Activated CD4-positive, alpha-beta T cell treated with anti-CD3 and anti-CD28 coated beads, Interleukin-2, Interleukin-4, amounts not matched to agents 100 ng/mL and 50 ng/mL, durations not matched to agents 16 hours and 8 hours (primary cell): ENCODE measurements at places on chromosomes 3 and 15.

DNA sequence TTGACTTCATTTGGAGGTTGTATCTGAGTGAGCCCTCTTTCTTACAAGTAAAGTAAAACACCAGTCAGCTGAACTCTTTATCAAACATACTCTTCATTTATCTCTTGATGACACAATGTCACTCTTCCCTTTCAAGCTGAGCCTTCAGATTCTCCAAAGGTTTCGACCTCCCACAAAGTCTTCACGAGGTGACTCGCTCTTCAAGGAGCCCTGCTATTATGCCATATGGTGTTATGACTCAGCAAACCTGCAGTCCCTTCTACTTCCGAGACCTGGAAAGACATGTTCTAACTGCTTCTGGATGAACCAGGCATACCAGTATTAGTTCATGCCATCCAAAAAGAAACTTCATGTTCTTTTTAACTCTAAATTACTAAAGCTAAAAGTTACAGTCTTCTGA is 23.1 kb downstream of the AADAC start:
- DNase-seq, result no peak

DNA sequence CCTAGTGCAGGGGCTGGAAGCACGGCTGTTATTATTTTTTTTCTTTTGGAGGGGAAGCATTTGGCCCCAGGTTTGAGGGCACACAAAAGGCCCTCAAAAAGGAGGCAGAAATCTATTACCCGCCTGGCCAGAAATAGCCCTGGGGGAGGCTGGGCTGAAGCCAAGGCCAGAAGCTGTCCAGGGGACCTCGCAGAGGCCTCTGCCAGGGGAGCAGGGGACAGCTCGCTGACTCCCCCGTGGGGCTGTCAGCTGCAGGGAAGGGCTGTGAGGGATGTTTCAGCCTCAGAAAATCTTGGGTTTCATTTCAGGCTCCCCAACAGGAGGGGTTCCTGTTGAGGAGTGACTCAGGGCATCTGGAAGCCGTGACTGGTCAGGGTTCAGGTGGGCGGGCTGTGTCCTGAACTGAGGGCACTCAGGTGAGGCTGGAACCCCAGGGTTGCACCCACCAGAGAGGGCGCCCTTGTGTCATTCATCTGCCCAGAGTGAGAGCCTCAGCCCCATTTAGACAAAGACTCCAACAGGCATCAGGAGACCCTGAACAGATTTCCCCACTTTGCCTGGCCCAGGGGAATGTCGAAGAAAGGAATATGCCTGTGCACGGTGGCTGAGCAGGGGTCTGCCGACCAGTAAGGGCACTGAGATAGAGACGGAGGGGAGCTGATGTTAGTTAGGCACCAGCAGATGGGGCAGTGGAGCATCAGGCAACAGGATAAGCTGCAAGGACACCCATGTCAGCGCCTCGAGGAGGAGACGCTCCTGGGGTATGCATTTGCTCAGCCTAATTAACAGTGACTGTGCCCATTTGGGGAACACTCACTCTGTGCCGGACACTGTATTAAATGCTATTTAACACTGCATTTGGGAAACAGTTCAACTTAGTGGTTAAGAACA is 43.5 kb upstream of the SLC6A11 start:
- no peak for DNase-seq

DNA sequence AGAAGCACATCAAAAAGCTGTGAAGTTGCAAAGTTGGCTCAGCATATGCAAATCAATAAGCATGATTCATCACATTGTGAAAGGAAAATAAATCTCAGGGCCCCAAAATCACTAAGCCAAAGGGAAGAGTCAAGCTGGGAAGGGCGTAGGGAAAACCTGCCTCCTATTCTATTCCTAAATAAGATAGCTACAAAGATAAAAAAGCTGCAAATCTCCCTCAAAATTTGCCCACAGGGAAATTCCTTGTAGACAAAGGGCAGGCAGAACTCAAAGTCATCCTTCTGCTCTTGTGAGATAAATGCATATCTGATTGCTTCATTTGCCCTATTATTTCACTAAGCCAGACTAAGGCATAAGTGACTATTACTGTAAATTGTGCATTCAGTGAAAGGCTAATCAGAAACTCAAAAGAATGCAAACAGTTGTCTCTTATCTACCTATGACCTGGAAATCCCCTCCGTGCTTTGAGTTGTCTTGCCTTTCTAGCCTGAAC is 30.5 kb upstream of the CCNL1 start:
- DNase-seq, result no peak

DNA sequence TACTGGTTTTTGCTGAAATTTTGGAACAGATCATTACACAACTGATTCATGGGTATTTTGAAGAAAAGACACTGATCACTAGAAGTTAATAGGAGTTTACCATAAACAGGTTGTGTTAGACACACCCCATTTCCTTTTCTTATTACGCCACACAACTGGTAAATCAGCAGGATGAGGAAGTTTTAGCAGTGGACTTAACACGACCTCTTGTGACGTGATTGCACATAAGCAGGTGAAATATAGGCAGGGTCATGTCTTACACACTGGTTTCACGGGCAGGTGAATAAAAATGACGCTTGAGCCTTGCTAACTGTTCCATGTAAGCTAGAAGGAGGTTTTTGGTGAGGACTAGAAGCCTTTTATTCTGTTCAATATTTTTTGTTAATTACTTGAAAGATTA is 27.1 kb upstream of the TPRG1 start:
- peak; percentile 60 for DNase-seq

- DNase-seq, result no peak
These were observed 301.7 kb downstream of the NTRK3 start for GRCh38 chr15:87954793-87955192.

GRCh38 chr15:32029409-32029861 is 880 bp upstream of the CHRNA7 start:
- no peak for DNase-seq

DNA sequence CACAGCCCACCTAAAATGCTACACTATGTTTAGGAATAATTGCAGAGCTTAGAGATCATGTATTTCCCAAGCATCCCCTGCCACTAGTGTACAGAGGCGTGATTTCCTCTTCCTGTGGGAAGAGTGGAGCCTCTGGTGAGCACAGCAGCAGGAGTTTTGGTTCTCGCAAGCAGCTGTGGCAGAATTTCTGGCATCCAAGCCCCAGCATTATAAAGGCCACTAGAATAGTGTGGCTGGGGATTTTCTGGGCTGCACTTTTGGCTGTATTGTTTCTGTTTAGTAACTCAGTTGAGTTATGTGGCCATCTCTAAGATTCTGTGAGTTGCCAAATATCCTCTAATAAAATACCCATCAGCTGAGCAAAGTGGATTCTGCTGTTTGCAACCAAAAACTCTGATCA is 64.7 kb downstream of the GPR176 start:
- DNase-seq, result no peak

GRCh38 chr3:120597445-120598049 is 1.4 kb downstream of the NDUFB4 start:
- DNase-seq, result peak; percentile 38

DNA sequence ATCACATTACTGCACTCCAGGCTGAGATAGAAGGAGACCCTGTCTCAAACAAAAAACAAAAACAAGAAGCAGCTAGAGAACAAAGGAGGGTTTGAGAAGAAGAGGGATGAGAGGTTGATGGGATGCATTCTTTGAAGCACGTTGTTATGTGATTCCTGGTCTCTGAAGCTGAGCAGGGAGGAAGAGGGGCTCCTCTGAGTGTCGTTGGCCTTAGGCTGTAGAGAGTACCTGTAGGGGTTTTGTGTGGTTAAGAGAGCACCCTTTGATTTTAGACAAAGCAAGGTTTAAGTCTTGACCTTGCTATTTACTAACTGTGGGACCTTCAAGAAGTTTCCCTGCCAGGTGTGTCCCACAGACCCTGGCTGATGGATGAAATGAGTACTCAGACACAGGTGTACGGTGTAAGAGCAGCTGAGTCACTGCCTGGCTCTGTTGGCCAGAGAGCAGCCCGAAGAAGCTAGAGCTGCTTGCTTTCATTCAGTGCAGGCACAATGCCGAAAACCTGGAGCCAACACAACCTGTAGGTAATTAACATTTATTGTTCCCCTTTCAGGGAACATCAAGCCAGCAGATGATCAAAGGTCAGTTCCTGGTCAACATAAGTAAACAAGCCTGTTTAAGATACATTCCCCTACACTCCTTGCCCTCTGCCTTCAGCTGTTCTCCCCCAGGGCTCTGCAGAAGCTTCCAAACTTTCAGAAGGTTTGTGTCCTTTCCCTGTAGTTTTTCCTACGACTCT is 67.2 kb downstream of the LRRK1 start:
- no peak for DNase-seq
